ENCODE measurements at places on chromosomes 11 and 22.

DNA sequence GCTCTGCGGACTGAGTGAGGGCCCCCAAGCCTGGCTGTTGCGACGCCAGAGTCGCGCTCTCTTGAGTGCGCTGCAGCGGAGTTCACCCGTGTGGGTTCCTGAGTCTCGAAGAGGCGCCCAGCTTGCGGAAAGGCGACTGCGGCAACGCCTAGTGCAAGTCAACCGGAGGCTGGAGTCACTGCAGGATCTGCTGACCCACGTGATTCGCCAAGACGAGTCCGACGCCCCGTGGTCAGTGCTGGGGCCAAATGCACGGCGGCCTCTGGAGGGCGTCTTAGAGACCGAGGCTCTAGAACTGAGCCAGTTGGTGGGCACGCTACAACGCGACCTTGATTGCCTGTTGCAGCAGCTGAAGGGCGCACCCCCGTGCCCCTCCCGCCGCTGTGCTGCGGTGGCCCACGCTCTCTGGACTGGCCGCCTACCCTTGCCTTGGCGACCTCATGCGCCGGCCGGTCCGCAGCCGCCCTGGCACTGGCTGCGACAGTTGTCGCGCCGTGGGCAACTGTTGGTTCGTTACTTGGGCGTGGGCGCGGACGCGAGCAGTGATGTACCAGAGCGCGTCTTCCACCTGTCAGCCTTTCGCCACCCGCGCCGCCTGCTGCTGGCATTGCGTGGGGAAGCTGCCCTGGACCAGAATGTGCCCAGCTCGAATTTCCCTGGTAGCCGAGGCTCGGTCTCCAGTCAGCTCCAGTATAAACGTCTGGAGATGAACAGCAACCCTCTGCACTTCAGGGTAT, 32.6 kb downstream of the RRP8 start:
- DNase-seq = no peak

GRCh38 chr11:114562166-114562916, 2.7 kb upstream of the NXPE1 start:
- DNase-seq = no peak

- DNase-seq = no peak
Observed at GRCh38 chr22:46084943-46085827, 65.1 kb upstream of the PPARA start.

GRCh38 chr22:44543781-44544477, 45.9 kb upstream of the RTL6 start:
- no peak for DNase-seq

DNA sequence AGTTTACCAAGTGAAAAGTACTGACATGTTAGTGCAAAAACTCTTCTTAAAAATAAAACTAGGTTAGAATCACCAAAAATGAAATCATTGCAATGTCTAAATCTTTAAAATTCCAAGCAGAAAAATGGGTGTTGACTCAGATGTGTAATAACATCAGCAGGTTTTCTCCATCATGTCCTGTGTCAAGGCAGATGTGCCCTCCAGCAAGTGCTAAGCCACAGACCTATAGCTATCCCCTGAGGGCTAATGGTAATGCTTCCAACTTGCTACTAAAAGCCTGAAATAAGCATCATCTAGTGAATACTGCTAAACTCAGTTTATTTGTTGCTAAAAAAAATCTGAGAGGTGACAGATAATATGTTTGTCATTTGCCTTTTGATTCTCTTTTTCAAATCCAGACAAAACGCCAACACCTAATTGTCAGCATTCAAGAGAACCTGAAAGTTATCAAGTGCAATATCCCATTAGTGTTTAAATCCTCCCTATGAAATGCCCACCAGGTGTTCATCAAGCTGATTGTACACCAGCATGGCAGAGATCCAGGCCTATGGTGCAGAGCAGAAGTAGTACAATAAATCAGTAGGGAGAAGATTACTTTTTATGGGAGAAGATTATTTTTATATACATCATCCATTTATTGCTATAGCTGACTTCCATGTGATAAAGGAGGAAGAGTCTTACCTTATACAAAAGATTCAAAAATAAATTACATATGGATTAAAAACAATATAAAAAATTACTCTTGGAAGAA, 55.1 kb upstream of the SYT9 start:
- peak; percentile 2 for DNase-seq

- DNase-seq = no peak
Observed at GRCh38 chr11:26011474-26011873, 320.5 kb upstream of the ANO3 start.

DNA sequence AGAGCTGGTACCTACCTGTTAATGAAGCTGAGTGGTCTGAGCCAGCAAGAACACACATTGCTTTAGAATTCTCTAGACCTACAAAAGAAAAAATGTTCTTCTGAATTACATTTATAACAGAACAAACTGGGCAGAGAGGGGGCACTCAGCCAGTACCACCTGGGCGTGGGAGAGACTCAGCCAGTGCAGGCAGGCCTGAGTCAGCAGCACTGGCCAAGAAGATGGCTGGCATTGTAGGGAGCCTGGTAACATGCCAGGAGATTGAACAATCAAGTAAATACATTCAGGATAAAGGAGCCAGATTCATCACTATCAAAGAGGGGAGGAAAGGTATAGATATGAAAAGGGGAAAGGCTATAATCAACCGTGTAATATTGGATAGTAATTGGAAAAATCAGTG, 19.9 kb downstream of the SERGEF start:
- no peak for DNase-seq

DNA sequence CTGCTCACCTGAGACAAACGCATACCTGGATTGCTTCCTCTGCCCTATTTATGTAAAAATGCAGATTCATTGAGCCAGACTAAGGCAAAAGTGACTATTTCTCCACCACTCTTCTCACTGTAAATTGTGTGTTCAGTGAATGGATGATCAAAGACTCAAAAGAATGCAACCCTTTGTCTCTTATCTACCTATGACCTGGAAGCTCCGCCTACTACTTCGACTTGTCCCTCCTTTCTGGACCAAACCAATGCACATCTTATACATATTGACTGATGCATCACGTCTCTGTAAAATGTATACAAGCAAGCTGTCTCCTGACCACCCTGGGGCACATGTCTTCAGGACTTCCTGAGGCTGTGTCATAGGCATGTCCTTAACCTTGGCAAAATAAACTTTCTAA, 418.0 kb upstream of the SYN3 start:
- DNase-seq = no peak

GRCh38 chr11:33721426-33721825, 14.8 kb downstream of the CD59 start:
- no peak for DNase-seq

DNA sequence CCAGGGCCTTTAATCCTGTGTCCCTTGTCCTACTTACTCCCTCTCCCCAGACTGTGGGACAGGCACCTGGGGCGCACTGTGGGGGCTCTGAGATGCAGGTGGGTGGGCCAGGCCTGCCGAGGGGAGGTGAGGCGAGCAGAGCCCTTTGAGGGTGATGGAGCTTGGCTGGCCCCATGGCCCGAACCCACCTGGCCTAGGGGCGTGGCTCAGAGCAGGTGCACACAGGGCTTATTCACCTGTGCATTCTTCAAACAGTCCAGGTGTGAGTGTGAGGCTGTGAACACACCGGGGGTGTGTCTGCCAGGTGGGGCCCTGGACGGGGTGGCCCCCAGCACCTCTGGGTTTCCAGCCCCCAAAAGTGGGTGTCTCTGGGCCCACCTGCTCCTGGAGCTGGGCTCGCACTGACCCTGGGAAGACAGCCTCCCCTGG, 9.0 kb upstream of the MUC5AC start:
- no peak for DNase-seq

GRCh38 chr11:65307298-65308229, 7.1 kb upstream of the CDC42EP2 start:
- no peak for DNase-seq

DNA sequence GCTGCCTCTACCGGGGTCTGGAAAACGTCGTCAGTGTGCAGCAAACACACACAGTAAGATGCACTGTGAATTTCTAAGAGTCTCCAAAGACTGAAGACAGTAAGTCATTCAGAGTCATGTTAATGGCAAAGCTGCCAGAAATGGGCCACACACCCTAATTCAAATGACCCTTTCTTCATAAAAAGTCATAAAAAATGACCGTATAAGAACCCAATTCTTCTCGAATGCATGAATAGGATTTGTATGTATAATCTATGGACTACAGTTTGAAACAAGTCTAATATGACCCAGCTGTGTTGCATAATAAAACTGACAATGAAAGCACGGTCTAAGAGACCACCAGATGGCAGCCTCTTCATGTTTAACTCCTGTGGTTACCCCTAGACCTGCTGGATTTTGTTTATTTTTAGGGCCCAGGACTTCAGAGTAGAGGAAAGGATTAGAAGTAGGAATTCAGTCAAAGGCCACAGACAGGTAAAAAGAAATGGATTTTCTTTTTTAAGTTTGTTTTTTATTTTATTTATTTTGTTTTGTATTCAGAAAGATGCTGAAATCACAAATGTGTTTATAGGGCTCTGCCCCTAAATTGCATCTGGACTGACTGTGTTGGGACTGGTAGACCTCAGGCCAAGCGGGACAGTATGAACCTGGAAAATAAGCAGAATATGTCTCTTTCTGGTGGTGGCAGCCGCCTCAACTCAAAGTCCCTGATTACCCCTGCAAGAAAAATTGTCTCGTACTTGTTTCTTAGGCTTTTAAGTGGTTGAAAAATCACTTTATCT, 32.1 kb upstream of the SLC5A12 start:
- DNase-seq = peak; percentile 27

- DNase-seq = no peak
Observed at GRCh38 chr11:104370478-104370877, 206.5 kb upstream of the PDGFD start.

DNA sequence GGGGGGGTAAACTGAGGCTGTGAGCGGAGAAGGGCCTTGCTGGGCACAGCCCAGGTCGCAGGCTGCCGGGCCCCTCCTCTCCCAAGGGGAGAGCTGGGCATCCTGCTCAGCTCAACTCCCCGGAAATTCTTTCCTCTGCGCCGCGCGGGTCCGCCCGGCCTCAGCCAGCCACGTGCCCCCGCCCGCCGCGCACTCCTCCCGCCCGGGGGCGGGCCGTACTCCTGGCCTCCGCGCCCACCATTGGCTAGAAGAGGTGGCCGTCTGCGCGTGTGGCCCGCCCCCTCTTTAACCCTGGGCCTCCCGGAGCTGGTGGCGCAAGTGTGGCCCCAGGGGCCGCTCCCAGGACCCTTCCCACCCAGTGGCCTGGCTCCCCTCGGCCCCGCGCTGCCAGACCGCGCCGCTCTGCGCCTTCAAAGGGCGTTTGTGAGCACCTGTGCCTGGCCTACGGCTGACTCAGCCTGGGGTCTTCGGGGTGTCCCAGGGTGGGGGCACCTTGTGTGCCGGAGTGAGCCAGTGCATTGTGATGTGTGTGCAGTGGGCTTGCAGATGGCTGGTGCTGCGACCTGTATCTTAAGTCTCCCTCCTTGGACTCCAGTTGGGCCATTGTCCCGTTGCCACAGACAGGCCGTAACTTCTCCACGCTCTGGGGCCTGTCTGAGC, 2.0 kb downstream of the MRGPRF start:
- peak; percentile 2 for DNase-seq

DNA sequence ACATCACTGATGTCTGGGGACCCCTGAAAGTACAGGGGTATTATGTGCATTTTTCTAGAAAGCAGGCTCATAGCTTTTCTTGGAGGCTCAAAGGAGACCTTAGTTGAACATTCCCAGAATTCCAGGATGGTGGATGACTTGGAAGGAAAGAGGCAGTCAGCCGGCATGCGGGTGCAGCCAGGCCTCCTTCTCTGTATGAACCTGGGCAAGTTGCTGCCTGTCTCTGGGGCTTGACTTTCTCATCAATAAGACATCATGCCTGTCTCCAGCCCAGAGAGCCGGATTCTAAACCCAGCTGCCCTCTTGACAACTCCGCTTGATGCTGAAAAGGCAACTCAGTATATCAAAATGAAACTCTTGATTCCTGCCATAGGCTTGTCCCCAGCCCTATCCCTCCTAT, 12.6 kb downstream of the MS4A15 start:
- no peak for DNase-seq

GRCh38 chr22:43053176-43053575, 36.0 kb downstream of the TTLL1 start:
- no peak for DNase-seq

GRCh38 chr11:16603245-16603644, 135.2 kb upstream of the C11orf58 start:
- no peak for DNase-seq

DNA sequence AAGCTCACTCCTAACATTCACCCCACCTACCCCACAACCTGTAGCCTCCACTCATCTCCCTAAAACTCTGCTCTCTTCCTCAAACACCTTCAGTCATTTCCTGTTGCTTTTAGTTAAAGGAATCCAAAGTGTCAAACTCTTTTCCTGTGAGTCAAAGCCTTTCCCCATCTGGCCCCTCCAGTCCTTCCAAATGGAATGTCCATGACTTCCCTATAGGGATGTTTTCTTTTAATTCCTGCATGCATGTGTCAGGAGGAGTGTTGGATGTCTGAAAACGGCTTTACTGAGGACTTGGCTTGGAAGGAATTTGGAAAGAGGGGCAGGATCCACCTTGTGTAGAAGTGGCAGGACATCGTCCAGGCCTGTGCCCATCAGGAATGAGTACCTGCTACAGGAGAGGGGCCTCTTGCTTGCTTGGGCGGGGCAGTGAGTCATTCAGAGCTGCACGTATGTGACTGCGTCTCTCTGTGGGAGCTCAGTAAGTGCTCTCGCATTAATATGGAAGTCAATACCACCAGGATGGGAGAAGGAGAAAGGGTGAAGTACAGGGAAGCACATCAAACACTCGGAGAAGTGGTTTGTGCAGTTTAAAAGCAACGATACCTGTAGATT, 491.9 kb downstream of the OPCML start:
- DNase-seq = no peak

DNA sequence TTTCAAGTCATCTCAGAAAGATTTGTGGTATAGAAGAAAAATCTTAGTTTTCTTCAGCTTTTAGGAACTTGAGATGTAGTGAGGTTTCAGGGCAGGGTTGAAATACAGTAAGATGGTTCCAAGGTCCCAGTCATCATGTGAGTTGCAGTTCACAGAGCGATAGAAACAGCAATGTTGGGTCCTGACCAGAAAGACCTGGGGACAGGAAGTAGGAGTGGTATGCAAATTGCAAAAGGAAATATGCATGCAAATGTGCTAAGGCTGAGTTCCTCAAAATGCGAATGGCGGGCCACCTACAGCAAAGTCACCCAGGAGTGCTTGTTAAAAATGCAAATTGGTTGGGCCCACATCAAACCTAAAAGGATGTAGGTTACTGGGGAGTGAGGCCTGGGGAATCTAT, 1032.7 kb upstream of the TENM4 start:
- DNase-seq = no peak

Data from NCI-H774 (cell line).